ENCODE measurements at places on chromosomes 7 and 10.

- peak; percentile 59 for DNase-seq
Measured at GRCh38 chr7:7911369-7912123, 57.0 kb upstream of the GLCCI1 start.

GRCh38 chr10:15245530-15245929 lies 77.0 kb upstream of the NMT2 start:
- DNase-seq, result no peak

DNA sequence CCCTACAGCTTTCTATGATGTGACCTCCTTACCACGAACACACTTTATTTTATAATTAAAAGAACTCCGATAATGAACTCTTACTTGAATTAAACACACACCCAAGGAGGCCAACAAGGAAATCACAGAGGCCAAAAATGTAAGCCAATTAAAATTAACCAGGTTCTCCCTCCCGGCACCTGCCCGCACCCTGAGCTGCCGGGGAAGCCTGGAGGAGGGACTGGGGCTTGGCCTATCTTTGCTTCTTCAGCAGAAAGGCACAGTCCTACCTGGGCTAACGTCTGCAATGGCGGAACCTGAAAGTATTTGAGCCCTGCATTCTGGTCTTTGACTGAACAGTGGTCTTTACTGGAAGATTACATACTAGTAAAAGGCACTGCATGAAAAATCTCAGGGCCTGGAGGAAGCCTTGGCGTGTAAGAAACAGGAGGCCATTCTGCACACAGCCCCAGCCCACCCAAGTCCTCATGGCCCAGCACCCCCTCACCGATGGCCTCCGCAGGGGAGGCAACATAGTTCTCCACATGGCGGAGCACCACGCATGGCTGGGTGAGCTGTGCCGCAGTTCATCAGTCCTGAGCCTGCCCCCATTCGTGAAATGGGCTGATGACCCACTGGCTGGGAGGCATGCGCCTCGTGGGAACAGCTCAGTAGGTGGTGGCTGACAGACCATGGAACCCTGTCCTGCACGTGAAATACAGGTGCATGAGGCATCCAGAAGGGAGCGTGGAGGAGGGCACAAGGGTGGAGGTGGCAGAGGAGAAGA lies 173.8 kb downstream of the PARD3 start:
- DNase-seq, result no peak

DNA sequence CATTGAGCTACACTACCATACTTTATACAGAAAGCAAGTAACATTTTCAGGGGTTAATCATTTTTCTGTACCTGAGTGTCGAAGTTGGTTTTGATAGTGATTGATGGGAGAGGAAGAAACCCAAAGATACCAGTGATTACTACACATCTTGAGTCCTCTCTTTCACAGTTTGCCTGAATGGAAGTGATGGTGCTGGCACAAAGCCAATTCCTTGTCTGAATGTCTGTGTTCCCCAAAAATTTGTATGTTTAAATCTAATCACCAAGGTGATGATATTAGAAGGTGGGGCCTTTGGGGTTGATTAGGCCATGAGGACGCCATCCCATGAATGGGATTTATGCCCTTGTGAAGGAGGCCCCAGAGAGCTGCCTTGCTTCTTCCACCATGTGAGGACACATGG lies 696.9 kb upstream of the ANKRD30A start:
- no peak for DNase-seq

DNA sequence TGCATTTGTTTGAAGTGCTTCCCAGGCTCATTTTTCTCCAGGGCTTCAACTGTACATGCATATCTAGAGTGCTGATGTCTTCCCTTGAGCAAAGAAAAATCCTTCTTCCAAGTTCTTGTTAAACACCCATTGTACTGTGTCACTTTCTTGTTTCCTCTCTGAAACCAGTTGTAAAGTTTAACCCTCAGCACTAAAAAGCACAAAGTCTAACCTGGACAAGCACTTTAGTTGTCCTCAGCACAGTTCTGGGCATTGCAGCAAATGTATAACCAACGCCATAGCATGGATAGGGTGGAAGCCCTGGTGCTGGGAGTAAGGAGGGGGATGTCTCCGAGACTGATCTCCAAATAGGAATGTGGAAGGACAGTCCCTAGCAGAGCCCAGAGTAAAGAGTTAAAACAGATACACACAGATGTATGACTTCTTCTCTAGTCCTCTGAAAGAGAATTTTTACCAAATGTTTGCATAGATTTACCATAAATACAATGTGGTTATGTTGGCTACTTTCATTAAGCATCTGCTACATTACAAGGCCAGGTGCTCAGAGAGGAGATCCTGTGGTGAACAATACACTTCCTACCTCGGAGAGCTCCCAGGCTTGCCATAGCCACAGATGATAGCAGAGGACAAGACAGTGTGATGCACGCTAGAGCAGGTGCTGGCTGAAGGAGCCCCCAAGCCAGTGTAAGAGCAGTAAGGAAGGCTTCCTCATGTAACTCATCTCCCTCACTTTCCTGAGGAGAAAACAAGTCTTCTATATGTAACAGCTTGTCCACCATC lies 57.0 kb downstream of the DNAJC12 start:
- DNase-seq, result no peak

- DNase-seq, result no peak
Measured at GRCh38 chr10:94102436-94102835, 108.7 kb downstream of the PLCE1 start.

- DNase-seq, result no peak
Measured at GRCh38 chr10:86888585-86889381, 68.6 kb downstream of the MMRN2 start.

DNA sequence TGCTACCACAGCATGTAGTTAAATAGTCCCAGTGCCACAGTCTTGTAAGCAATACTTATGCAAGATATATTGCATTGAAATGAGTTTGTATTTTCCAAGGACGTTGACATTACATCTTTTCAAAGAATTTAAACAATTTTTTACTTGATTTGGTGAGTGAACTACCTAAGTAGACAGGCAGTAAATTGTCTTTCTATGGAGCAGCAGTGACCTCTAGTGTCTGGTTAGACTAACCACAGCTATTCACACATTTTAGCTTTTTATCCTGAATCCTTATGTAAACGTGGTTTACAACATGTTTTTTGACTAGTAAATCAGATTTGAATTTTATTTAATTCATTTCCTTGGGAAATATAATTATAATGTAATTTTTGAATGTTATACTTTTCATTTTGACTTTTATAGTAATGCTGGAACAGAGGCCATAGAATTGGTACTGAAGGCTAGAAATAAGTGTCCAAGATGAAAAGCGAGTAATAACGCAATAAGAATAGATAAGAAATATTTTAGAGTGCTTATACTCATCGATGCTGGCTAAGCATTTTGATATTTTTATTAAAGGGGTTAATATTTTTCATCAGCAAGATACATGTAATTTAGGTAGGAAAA lies 5.6 kb downstream of the LRRTM3 start:
- peak; percentile 68 for DNase-seq

- DNase-seq, result no peak
Measured at GRCh38 chr7:89336121-89336520, 540.6 kb upstream of the TEX47 start.

DNA sequence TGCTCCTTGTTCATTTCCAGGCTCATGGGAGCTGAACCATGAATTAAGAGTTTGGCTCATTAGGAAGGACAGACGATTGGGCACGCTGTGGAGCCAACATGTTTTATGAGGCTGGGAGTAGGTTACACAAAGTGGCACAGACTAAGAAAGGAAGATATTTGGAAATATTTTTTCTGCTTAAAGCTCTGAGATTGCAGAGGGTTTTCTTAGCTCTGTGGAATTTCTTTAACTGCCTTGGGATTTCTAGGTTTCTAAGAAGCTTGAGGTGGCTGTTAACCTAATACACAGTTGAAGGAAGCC lies 344.6 kb downstream of the RNLS start:
- DNase-seq, result no peak

- DNase-seq, result peak; percentile 24
Measured at GRCh38 chr7:105429746-105430612, 41.3 kb upstream of the SRPK2 start.

DNA sequence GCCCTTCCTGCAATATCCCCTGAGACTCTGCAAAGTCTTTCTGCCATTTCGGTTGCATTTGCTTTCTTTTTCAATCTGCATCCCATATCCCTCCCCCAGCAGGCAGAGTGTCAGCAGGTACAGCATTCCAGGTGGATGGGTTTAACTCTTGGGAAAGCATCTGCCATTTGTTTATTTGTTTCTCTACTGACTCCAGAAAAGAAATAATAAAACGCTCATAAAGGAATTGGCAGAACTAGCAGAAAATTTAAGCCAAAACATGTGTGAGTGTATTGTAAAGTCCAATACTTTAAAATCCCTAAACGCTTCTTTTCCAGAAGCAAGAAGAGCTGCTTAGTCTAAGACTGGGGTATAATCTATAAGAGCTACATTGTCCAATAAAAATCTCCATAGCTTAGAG lies 393.8 kb downstream of the TNS3 start:
- no peak for DNase-seq

DNA sequence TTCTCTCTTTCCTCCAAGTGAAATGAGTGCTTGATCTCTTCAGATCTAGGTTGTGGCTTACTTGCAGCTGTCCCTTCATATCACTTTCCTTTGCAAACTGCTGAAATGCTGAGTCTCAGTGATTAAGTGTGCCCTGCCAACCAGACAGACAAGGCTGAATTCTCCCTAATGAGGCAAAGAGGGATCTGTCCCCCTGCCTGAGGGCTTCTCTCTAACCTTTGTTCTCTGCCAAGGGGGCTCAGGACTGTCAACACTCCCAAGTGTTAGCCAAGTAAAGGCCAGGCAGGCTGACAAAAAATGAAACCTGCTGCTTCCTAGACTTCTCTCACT lies at the start of gene MSS51:
TSS of gene MSS51 (minus strand) at position 24 of the 330 bp plus-strand sequence. CDS start 5,277 bp downstream, outside the sequence.
- DNase-seq, result no peak

- DNase-seq, result no peak
Measured at GRCh38 chr10:122839505-122839904, 6.2 kb downstream of the CUZD1 start.

- no peak for DNase-seq
Measured at GRCh38 chr10:84177541-84178141, 4.0 kb downstream of the GPR15LG start.

GRCh38 chr10:35532141-35532540 lies 73.0 kb upstream of the GJD4 start:
- no peak for DNase-seq

GRCh38 chr7:8018961-8019360 lies 50.4 kb downstream of the GLCCI1 start:
- DNase-seq, result no peak

GRCh38 chr7:130904792-130905191 lies 170.8 kb upstream of the KLF14 start:
- DNase-seq, result no peak

DNA sequence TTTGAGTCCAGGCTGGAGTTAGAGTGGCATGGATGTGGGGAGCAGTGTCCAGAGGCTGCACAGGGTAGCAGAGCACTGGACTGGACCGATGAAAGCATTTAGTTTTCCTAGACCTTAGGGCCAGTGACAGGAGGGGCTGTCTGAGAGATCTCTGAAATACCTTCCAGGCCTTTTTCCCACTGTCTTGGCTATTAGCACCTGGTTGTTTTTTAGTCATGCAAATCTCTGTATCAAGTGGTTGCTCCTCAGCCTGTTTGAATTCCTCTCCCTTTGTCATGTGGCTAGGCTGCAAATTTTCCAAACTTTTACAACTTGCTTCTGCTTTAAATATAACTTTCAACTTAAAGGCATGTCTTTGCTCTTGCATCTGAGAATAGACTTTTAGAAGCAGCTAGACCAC lies 504.3 kb upstream of the VSTM2A start:
- DNase-seq, result no peak

DNA sequence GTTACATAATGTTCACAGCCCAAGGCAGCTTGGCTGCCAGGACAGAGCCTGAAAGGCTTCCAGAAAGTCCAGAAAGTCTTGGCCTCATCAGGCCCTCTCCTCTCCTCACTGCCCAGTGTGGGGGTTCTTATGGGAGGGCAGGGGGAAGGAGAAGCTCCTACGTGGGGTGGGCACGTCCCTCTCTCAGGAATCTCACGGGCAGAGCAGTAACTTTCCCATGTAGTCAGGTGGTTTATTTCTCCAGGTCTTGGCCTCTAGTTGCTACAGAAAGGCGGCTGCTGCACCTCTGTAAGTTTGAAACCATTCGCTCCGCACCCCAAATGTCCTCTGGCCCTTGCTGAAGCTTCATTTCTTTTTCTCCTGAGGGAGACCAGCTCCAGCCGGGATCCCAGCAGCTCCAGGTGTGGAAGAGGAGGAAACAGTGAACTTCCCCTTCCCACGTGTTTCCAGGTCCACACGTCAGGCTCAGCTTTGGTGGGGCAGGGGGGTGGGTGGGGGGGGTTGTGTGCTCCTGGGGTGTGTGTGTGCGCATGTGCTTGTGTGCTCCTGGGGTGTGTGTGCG lies 320.3 kb downstream of the WDR37 start:
- no peak for DNase-seq

DNA sequence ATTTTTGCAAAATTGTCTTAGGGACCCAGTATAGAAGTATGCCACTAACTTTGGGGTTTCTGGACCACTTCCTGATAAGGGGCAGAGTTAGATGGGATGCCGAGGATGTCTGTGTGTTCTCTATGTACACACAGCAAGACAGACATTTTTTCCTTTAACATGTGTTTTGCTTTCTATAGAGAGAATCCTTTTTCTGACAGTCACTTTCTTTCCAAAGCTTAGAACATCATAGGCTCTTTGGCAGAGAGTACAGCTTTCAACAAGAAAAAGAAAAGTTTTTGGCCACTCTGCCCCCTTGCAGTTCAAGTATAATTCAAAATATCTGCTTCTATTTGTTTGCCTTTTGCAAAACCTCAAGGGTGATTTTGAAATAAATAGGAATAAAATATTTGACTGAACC lies 44.1 kb downstream of the PAPSS2 start:
- no peak for DNase-seq

DNA sequence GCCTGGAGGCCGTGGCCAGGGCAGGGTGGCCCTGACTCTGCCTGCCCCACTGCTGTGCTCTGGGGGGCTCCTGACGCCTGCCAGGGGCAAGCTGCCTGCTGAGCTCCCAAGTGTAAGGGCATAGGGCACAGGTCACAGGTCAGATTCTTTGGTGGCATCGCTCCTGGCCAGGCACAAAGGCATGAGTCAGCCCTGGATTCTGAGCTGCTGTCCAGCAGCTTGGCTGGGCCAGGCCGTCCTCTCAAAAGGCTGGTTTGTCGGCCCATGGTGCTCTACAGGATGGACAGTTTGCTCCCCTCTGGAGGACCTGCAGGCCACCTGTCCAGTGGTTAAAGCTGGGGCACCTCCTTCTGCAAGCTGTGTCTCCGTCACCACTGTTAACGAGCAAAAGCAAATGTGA lies 2.9 kb downstream of the ADGRA1 start:
- DNase-seq, result no peak

DNA sequence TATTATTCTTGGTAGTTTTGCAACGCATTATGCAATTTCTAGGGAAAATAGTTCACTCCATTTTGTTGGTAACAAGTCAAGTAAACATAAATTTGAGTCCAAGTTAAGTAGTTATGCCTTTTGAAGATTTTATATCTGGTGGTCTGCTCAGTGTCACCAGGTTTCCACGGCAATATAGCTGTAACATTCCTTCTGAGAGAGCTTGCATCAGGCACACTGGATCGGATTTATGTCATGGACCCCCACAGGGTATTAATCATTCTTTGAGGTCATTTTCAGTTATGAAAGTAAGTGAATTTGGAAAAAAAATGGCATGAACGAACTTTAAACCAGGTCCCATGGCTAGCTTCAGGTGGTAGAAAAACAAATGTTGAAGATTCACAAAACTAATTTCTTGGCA lies 136.3 kb downstream of the POLR1F start:
- DNase-seq, result peak; percentile 39
